H1 (cell line): ENCODE measurements at places on chromosomes 3 and 15. TPM values are rescaled to one million over a fixed set of nuclear protein-coding genes. Genes with fewer than 3 reads are reported as not detected.

- no peak for DNase-seq
Observed at GRCh38 chr3:72017935-72018334, 233.0 kb upstream of the PROK2 start.

SLC28A1 gene
- not detected in 2 replicates for total RNA-seq

GRCh38 chr3:165742351-165742750, 94.9 kb downstream of the BCHE start:
- no peak for DNase-seq

- DNase-seq, result no peak
Observed at GRCh38 chr15:71526060-71526820, 284.1 kb upstream of the NR2E3 start.

QTRT2 gene
- total RNA-seq, result 52.5 and 54.5 TPM in 2 replicates

DNA sequence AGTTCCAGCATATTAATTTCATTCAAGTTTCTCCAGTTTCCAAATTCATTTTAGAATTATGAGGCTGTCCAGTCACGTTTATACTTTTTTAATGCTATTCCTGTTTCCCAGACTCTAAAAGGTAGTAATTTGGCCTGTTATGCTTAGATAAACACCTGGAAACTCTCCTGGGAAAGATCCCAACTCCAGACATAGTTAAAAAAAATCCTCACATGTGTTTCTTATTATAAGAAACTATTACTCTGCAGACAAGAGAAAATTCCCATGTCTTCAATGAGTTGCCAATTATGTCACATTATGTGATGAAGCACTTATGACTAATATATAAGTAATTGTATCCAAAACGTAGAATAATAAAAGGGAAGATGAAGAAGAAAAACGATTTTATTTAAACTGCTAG, 137.1 kb upstream of the TMC3 start:
- no peak for DNase-seq

SAXO2 gene
- 3.1 and 3.8 TPM in 2 replicates for total RNA-seq

DNA sequence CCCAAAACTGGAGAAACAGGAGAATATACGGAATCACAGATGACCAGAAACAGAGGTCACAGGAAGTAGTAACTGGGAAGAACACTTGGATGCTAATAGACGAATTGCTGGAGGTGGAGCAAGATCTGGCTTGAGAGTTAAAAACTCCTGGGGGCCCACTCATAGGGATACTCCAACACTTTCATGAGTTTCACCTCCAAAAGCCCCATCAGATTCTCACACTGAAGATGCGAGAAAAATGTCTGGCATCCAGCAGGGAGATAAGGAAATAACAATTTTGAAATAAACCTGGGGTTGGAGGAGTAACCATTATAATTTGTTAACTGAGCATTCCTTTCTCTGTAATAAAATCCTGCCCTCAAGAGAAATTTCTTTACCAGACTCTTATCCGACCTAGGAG, 154.0 kb downstream of the ANXA2 start:
- no peak for DNase-seq

STRIT1 gene
- 0.38 and 0.47 TPM in 2 replicates for total RNA-seq

DNA sequence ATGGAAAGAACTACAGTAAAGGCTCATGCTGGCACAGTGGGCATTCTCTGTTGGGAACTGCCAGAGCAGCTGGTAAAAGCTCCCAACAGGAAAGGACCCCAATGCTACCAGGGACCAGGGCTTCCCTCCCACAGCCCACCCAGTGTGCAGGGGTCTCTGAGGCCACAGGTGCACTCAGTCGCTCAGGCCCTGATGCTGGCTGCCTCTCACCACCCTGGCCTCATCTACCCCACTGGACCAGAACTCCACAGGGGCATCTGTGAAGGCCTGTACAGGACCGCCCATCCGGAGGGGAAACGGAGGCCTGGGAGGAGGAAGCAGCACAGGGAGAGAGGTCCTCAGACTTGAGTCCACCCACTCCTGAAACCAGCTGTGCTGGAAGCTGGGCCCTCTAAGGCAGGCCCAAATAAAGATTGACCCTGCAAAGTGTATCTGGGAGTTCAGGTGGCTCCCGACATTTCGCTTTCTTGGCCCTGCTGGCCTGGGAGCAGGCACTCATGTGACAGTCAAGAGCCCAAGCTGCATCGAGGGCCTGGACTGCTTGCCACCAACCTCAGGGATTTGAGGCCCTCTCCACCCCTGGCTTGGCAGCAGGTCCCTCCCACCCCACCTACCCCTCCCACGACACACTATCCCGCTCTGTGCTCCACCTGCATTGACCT, 12.7 kb downstream of the KLF15 start:
- DNase-seq, result no peak

TMEM212 gene
- total RNA-seq, result not detected in 2 replicates

FANCD2OS gene
- not detected in 2 replicates for total RNA-seq

SMCO1 gene
- total RNA-seq, result not detected in 2 replicates

- no peak for DNase-seq
Observed at GRCh38 chr3:171676601-171677175, 133.6 kb downstream of the PLD1 start.

DNA sequence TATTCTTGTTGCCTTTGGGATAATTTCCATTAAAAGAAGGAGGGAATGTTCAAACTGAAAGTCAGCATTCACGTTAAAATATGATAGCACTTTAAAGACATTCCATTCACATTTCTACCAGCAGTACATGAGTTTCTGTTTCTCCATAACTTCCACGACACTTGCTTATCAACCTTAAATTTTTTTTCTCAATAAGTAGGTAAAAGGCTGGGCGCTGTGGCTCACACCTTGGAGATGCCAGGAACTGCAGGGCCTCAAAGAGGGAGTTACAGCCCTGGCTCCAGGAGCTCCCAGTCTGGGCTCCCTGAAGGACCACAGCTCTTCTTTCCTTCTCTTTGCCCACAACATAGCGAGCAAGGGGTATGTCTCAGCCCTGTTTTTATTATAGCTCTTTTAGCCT, 42.9 kb upstream of the PRR23C start:
- DNase-seq, result no peak

DNA sequence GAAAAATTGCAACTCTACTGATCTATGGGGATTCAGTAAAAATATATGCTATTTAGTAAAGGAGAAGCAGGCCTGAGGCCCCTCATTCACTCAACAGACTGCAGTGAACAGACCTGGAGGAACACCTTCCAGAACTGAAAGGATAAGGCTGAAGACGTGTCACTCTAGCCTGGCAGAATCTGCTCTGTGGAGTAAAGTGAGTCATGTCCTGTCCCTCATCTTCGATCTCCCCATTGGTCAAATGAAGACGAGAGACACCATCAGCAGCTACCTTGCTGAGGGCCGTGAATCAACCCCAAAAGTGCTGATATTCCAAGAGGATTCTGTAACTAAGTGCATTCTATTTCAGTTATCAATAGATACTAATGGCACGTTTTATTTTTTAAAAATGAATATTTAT, 359.7 kb downstream of the FGF12 start:
- no peak for DNase-seq

SOX2 gene
- 247 and 260 TPM in 2 replicates for total RNA-seq

DNA sequence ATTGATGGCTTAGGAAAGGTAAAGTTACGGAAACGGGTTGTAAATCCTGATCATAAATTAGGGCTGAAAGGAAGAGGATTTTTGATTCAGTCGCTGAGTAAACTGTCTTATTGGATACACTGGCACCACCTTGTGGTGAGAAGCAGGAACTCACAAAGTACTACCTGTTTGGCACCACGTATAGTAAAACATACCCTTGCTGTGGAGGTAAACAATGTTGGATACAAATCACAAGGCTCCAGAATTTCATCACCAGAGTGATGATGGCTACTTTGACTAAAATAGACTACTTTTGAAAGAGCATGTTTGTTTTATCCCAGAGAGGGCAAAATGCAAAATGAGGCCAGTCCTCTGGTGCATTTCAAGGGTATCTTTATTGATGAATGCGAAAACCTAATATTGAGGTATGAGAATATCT, 216.9 kb downstream of the IGSF11 start:
- DNase-seq, result no peak

ASTE1 gene
- total RNA-seq, result not detected in 2 replicates

SLC22A13 gene
- 0.41 and 0.54 TPM in 2 replicates for total RNA-seq

GALNT15 gene
- not detected in 2 replicates for total RNA-seq

GRCh38 chr15:80242132-80242769, 9.8 kb downstream of the CTXND1 start:
- peak; percentile 77 for DNase-seq

- no peak for DNase-seq
Observed at GRCh38 chr3:17551895-17552294, 190.5 kb downstream of the TBC1D5 start.

DNA sequence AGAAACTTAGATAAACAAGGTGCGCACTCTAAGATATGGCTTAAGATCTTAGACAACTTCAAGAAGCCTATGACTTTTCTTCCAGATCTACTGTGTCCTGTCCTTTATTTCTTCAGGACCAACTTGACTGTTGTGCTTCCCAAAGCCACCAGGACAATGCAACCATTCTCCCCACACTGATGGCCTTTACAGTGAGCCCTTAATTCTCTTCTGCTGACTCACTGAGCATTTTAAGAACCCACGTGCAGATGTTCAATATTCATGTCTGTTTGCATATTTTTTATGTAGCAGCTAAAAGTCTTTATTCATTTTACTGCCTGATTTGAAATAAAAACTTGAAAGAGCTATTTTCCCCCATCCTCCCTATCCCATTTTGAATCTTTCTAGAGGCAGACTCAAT, 103.3 kb upstream of the SLC2A2 start:
- no peak for DNase-seq

- no peak for DNase-seq
Observed at GRCh38 chr3:125957674-125958510, 11.1 kb upstream of the ROPN1B start.

DNA sequence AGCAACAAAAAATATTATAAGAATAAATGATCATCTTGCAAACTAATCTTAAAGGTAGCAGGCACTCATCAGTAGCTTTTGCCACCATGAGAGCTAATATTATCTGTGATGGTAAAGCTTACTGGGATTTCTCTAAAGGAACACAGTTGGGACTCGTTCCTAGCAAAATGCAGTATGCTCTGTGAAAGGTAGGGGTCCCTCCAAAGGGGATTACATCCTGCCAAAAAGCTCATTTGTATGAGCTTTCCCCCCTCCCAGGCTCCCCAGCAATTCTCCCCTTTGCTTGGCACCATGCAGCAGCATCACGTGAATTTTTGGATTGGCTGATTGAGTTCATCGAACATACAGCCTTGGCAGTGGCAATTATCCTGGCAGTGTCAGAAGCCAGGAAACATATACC, 361.0 kb upstream of the PLSCR5 start:
- DNase-seq, result no peak

ZNF501 gene
- total RNA-seq, result 5.3 and 6.4 TPM in 2 replicates
